Stimulated activated CD4-positive, alpha-beta T cell treated with anti-CD3 and anti-CD28 coated beads, Interleukin-4, amount 100 ng/mL, for 24 hours (primary cell): ENCODE measurements at places on chromosomes 4 and X.
A peak's percentile ranks its signal among the peaks of the same experiment; 100 is the strongest.

GRCh38 chr4:84699001-84699671 lies 116.2 kb downstream of the CDS1 start:
- DNase-seq, result no peak

- DNase-seq, result no peak
Observed at GRCh38 chrX:121310820-121311219, 263.4 kb downstream of the GLUD2 start.

- DNase-seq, result no peak
Observed at GRCh38 chr4:150229520-150229919, 151.3 kb downstream of the DCLK2 start.

DNA sequence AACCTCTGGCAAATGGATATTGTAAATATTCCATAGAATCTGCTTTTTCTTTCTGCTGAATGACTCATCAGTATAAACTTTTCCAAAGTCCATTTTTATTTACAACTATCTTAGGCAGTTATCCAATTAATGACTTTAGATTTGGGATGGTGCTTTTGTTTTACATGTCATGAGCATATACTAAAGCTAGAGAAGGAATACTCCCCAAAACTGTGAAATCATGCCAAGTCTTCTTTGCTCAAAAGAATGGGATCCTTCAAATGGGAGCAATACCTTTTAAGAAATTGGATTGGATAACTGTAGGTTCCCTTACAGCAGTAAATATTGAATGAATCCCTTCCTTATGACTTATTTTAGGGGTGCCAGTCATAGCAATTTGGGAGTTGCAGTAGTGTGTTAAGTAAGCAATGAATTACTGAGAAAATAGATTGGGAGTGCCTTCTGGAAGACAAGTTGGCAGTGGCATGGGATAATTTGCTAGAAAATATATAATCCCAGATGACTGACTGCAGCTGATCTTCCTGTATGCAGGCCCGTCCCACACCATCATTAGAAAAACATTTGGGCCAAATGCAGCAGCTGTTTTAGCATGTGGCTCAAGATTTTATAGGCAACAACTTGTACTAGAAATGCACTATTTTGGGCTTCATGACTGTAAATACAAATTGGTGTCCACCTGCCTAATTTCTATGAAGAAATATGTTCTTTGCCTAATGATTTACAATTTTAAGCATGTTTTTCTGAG lies 2.8 kb downstream of the TMPRSS11D start:
- no peak for DNase-seq

- no peak for DNase-seq
Observed at GRCh38 chrX:2374086-2374485, 126.7 kb downstream of the DHRSX start.

- DNase-seq, result peak; percentile 17
Observed at GRCh38 chr4:77854431-77855111, 8.1 kb upstream of the MRPL1 start.

- DNase-seq, result peak; percentile 11
Observed at GRCh38 chrX:132491191-132491590, 2.4 kb upstream of the MBNL3 start.
